Liver (tissue), 10 donors: ENCODE measurements at places on chromosomes 6 and 20. TPM values are rescaled to one million over a fixed set of nuclear protein-coding genes. Genes with fewer than 3 reads are reported as not detected.
A peak's percentile ranks its signal among the peaks of the same experiment; 100 is the strongest.

Gene CD109
- polyA plus RNA-seq = 0.18 TPM

- no peak overlapping the region for H3K4me3 ChIP-seq
- no peak for DNase-seq
- H3K27me3 ChIP-seq = no peaks in the 10 kb centered on the region
- H3K36me3 ChIP-seq = no peaks in the 10 kb centered on the region
These were observed 5.0 kb downstream of the KIF3B start for GRCh38 chr20:32282461-32282860.

DNA sequence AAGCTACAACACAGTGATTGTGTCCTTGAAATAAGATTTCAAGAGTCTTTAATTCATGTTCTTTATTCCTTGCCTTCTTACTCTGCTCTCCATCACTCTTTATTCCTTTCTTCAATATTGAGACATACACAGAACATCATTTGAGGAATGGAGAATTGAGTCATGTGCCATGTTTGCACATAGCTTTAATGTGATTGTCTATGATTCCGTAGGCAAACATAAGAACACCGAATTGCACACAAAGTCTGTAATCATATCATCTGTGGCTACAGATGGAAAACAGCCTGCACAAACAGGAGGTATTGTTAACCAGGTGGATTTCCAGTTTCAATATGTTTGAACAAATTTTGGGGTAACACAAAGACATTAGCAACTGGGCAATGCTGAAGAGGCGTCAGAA is 571.6 kb upstream of the GJE1 start:
- H3K4me1 ChIP-seq = no peaks in the 10 kb centered on the region
- no peak overlapping the region for H3K27ac ChIP-seq

GRCh38 chr6:44117397-44118128 is 9.7 kb downstream of the MRPL14 start:
- no peaks in the 10 kb centered on the region for H3K27me3 ChIP-seq
- H3K27ac ChIP-seq = peak overlapping the region; percentile 42
- no peak overlapping the region for H3K4me3 ChIP-seq

DNA sequence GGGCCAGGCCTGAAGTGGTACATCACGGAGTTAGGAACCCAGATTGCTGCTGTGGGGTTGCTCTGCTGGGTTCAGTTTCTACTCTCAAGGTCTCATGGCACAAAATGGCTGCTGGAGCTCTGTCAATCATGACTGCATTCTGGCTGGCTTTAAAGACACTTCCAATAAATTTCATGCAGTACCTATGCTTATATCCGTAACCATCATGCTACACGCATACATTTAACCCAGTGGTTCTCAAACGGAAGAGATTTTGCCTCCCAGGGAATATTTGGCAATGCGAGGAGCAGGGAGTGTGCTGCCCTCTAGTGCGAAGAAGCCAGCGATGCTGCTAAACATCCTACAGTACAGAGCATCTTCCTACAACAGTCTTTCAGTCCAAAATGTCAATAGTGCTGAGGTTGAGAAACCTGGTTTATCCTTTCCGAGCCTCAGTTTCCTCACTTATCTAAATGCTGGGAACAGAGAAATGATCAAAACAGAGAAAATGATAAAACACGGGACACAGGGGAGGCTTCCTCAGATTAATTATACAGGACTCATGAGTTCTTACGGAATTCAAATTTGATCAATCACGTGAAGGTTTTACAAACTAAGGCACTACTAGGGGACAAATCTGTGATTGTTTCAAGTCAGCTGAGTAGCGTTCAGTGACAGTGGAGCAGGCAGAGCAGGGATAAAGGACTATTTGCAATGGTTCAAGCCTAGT is 9.6 kb upstream of the SLC2A10 start:
- H3K27ac ChIP-seq = no peak overlapping the region
- H3K4me1 ChIP-seq = peaks cover 3% of the 10 kb centered on the region
- H3K4me3 ChIP-seq = no peak overlapping the region
- no peak for DNase-seq
- H3K27me3 ChIP-seq = no peaks in the 10 kb centered on the region

Gene CST2
- polyA plus RNA-seq = not detected

DNA sequence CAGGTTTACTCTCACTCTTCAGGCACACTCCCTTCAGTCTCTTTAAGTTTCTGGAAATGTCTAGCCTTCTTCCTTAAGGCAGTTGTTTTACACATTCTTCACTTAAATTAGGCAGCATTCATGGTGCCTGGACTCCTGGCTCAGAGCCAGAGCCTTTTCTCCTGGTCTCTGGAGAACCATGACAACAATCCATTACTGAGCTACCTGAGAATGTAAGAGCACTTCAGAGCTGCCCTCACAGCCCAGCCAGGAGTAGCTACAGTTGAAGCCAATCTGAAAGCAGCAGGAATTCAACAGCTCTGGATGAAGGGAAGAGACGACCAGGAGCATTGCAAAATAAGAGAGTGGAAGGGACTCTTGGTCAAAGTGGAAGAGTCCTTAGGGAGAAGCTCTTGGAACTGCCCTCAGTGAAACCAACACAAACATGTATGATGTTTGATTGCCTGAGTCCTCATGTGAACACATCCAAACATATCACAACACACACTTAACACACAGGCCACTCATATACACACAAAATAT is 416.8 kb upstream of the SPTLC3 start:
- H3K4me3 ChIP-seq = no peak overlapping the region
- no peaks in the 10 kb centered on the region for H3K36me3 ChIP-seq
- no peaks in the 10 kb centered on the region for H3K4me1 ChIP-seq

DNA sequence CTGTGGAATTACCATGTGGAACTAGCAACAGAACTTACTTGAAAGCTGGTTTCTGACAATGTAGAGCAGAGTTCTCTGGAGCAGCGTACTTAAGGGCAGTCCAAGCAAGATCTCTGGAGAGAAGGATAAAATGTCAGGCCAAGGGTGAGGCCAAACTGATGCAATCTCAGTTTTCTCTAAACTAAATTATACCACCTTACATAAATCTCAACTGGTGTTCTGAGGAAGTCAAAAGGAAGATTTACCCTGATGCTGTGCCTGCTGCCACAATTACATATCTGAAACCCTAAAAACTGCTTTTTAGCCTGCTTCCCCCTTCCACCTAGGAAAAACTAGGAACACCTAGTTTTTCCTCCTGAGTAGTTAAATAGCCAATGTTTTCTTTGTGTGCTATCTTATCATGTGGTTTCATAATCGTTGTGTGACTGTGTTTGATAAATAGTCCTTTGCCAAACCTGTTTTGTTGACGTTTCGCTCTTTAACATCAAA is 28.1 kb downstream of the NCOA7 start:
- no peaks in the 10 kb centered on the region for H3K27me3 ChIP-seq
- peaks cover 62% of the 10 kb centered on the region for H3K4me1 ChIP-seq
- H3K4me3 ChIP-seq = peak overlapping the region; percentile 38
